ENCODE measurements at places on chromosomes 13 and 19.

DNA sequence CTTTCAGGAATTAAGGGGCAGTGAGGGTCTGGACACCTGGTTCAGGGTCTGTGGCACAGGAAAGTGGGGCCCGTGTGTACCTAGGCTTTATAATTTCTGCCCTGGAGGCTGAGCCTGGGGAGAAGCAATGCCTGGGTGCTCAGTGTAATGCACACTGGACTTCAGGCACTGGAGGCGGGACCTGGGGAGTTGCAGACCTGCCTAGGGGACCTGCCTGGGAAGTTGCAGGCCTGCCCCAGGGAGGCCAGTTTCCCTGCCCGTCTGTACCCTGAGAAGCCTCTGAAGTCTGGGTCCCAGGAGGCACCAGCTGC is 2.5 kb upstream of the TMEM59L start:
- no peak for DNase-seq

DNA sequence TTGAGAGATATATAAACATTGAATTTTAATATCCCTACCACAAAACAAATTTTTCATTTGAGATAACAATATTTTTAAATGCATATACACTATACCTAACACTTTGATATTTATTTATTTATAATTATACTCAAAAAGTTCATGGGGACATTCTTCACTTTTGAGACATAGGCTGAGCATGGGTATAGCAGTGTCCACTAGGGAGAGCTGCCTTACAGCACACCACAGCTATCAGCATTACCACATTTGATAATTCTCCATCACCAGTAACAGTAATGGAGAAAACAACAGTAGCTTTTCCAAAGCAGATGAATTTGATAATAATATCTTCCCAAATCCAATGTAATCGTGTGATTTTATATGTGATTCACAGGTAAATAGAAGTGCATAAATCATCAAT is 626.1 kb downstream of the DACH1 start:
- DNase-seq: no peak

DNA sequence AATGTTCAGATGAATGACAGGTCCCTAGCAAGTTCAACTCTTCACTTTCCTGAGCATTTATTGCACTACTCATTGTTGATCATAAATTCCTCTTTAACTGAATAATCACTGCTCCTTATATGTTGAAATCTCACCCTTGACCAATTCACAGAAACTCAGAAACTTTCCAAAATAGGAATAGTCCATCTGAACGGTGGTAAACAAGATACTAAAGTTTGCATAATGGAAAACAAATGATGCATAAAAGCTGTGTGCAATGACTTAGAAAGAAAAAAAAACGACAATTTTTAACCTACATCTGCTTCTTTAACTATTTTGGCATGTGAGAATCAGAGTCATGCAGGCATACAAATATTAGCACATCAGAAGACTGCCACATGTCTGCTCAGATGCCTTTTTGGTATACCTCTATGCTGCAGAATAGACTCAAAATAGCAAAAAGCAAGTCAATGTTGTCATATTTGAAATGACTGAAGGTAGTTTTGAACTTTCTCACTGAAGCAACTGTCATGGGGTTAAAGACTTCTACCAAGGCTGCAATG is 34.8 kb downstream of the SLC10A2 start:
- DNase-seq: no peak

DNA sequence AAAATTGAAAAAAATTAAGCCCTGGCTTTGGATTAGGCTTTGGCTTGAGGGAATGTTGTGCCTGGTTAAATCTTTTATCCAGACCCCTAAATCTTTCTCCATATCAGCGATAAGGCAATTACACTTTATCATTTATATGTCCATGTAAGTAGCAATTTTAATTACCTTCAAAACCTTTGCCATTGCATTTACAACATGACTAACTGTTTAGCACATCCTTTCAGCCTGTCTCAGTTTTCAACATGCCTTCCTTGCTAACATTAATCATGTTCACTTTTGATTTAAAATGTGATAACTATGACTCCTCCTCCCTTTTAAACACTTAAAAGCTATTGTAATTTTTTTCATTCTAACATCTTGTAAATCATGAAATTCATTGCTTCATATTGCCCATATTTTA is 583.7 kb downstream of the SLITRK1 start:
- no peak for DNase-seq

GRCh38 chr19:54011507-54012211 is 20.2 kb downstream of the CACNG6 start:
- no peak for DNase-seq

GRCh38 chr13:31234729-31235128 is 35.0 kb downstream of the B3GLCT start:
- DNase-seq: no peak
